Gastrocnemius medialis (tissue), 4 donors: ENCODE measurements at places on chromosomes 4 and X. TPM values are rescaled to one million over a fixed set of nuclear protein-coding genes. Genes with fewer than 3 reads are reported as not detected.

The EPGN gene
- total RNA-seq = not detected

The ARHGAP36 gene
- total RNA-seq = 0.95 TPM

The TCEAL6 gene
- total RNA-seq = not detected

The GLRB gene
- 2.1 TPM for total RNA-seq

The TMEM192 gene
- total RNA-seq = 16.7 TPM

The TSPAN6 gene
- 2.6 TPM for total RNA-seq

The AMTN gene
- total RNA-seq = not detected

DNA sequence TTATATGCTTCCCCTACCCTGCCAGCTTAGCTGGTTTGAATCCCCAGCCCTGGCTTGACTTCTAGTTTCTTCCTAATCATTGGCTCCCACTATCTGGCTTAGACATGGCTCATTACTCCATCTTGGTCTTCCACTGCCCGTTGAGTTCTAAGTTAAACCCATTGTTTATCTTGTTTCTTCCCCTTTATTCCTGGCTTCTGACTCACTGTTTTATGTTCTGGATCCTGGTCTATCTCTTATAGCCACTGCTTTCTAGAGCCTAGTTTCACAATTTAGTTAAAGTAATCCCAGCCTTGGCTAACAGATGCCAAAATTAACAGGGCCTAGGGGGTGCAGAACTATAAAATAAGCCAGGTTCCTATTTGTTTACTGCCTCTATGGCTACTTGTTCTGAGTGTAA is 120.9 kb downstream of the ARHGEF9 start:
- no peaks in the 10 kb centered on the region for H3K36me3 ChIP-seq
- no peak overlapping the region for H3K4me3 ChIP-seq
- no peaks in the 10 kb centered on the region for H3K4me1 ChIP-seq
- no peak overlapping the region for H3K27ac ChIP-seq

- peak; percentile 16 for DNase-seq
- H3K4me3 ChIP-seq = peak overlapping the region; percentile 98
- H3K36me3 ChIP-seq = no peaks in the 10 kb centered on the region
- peak overlapping the region; percentile 92 for H3K27ac ChIP-seq
- peaks cover 36% of the 10 kb centered on the region for H3K4me1 ChIP-seq
These were observed 723 bp downstream of the DHX15 start for GRCh38 chr4:24583451-24584210.

- peaks cover 20% of the 10 kb centered on the region for H3K4me1 ChIP-seq
- no peaks in the 10 kb centered on the region for H3K36me3 ChIP-seq
- H3K4me3 ChIP-seq = peak overlapping the region; percentile 76
- peak overlapping the region; percentile 87 for H3K27ac ChIP-seq
- H3K27me3 ChIP-seq = no peaks in the 10 kb centered on the region
These were observed 1.3 kb upstream of the TET2 start for GRCh38 chr4:105145156-105145902.

- H3K4me1 ChIP-seq = no peaks in the 10 kb centered on the region
- H3K4me3 ChIP-seq = no peak overlapping the region
- no peaks in the 10 kb centered on the region for H3K27me3 ChIP-seq
- no peak for DNase-seq
These were observed 234.2 kb upstream of the RPS6KA3 start for GRCh38 chrX:20500949-20501348.

DNA sequence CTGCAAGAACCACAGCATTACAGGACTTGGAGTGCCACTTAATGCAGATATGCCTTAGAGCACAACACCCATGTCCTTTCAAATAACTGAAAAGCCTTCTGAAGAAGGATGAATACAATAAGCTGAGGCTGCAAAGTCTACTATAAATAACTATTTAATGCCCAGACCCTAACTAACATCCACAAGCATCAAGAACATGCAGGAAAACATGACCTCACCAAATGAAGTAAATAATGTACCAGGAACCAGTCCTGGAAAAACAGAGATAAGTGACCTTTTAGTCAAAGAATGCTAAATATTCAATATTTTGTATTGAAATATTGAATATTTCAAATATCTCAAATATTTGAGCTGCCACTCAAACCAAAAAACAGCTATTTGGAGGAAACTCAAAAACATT is 16.9 kb downstream of the ACTRT1 start:
- H3K27ac ChIP-seq = no peak overlapping the region
- no peaks in the 10 kb centered on the region for H3K27me3 ChIP-seq
- no peaks in the 10 kb centered on the region for H3K36me3 ChIP-seq
- no peaks in the 10 kb centered on the region for H3K4me1 ChIP-seq
- no peak overlapping the region for H3K4me3 ChIP-seq
- no peak for DNase-seq

DNA sequence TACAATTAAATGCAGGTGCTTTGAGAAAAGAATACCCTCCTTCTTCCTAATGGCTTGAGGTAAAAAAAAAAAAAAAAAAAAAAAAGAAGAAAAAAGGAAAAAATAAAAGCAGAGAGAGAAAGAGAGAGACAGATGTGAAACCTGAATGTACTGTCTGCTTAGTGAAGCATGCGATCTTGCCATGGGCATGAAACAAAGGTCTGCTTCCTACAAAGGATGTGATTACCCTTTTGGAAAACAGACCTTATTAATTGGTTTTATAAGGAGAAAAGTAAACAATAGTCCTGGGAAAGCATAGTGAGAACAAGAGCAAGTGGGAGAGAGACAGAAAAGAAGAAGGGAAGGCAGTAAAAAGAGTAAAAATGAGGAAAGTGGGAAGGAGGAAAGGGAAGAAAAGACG is 526.1 kb upstream of the PABPC4L start:
- no peaks in the 10 kb centered on the region for H3K4me1 ChIP-seq
- no peak overlapping the region for H3K4me3 ChIP-seq
- no peak for DNase-seq
- H3K27me3 ChIP-seq = no peaks in the 10 kb centered on the region
- no peak overlapping the region for H3K27ac ChIP-seq

DNA sequence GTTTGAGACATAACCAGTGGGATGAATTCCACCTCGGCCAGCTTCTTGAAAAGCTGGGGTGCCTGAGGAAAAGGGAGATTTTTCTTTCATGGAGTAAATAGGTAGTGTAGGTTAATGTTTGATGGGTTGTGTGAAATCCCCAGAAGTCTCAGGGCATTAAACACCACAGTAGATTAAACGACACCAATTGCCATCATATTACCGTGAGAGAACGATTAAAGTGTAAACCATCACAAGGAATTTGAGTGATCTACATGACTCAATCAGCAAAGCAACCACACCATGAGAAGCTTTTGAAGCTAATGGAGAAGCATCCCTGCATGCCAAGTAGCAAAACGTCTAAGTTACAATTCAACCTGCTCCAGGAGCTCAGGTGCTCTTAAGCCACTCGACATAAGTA is 322.5 kb upstream of the GATB start:
- H3K27ac ChIP-seq = no peak overlapping the region
- H3K36me3 ChIP-seq = no peaks in the 10 kb centered on the region
- DNase-seq = no peak
- H3K4me1 ChIP-seq = no peaks in the 10 kb centered on the region

DNA sequence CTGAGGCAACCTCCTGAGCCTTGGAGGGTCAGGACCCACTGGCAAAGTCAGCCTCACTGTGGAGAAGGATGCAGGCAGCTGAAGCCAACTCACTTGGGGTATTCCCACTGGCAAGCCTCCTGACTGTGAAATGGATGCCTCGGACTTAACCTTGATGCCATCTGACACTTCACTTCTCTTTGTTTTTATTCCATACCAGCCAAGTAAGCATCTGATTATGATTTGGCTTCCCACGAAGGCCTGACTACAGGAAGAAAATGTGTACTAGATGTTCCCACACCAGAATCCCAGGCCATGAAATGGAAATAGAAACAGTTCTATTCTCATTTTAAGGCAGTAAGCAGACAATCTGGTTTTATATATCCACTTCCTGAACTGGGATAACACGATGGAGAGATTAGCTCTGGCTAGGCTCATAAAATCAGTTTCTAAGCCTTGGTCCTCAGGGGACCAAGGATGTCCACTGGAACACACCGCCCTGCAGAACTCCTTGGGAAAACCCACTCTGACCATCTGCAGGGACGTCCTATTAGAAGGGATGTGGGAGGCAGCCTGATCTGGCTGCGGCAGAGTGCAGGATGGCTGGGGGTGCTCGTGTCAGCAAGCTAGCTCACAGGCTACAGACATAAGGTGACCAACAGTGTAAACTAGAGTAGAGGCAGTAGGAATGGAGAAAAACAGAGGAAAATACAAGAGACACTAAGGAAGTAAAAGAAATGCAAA is 89.3 kb downstream of the TSPAN5 start:
- H3K27me3 ChIP-seq = no peaks in the 10 kb centered on the region
- no peaks in the 10 kb centered on the region for H3K36me3 ChIP-seq
- no peak overlapping the region for H3K27ac ChIP-seq
- H3K4me3 ChIP-seq = no peak overlapping the region

- H3K4me1 ChIP-seq = no peaks in the 10 kb centered on the region
- H3K27ac ChIP-seq = no peak overlapping the region
- H3K27me3 ChIP-seq = peaks cover 9% of the 10 kb centered on the region
- DNase-seq = no peak
These were observed 10.5 kb upstream of the CHRDL1 start for GRCh38 chrX:110806145-110806544.

- H3K36me3 ChIP-seq = no peaks in the 10 kb centered on the region
- H3K27me3 ChIP-seq = no peaks in the 10 kb centered on the region
- H3K27ac ChIP-seq = no peak overlapping the region
- no peaks in the 10 kb centered on the region for H3K4me1 ChIP-seq
These were observed 144.7 kb upstream of the HHIP start for GRCh38 chr4:144501231-144501780.

DNA sequence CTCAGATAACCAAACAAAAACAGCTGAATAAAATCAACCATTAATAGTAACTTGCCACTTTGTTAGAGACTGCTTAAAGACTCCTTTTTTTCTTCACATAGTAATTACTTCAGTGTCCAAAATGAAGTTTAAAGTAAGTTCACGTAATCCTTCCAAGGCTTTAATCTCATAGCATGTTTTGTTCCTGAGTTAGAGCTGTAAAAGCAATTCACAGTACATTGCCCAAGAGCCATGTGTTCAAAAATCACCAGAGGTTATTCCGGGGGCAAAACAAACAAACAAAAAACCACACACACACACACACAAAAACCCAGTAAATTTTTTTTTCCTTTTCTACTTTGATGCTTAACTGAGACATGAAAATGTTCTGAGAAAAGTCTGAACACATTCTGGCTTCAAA is 6.1 kb downstream of the GPR82 start:
- H3K4me3 ChIP-seq = no peak overlapping the region
- H3K27me3 ChIP-seq = no peaks in the 10 kb centered on the region
- H3K4me1 ChIP-seq = no peaks in the 10 kb centered on the region
- no peak for DNase-seq

DNA sequence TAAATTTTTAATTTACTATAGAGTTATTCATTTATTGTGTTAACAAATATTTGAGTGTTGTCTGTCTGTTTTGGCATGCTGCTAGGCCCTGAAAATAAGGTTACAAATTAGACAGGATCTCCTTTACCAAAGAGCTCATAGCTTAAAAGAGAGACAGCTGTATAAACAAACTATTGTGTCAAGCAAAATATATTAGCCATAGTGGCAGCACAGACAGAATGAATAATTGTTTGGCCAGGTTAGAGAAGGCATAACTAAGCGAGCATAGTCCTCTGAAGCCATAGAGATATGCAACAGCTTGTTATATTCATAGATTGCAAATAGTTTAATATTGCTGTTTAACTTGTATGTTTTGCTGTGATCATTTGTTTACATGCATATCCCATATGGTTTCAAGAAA is 66.7 kb upstream of the NDUFC1 start:
- H3K27ac ChIP-seq = no peak overlapping the region
- no peak for DNase-seq
- H3K36me3 ChIP-seq = no peaks in the 10 kb centered on the region
- H3K4me3 ChIP-seq = no peak overlapping the region
- H3K4me1 ChIP-seq = no peaks in the 10 kb centered on the region
- H3K27me3 ChIP-seq = no peaks in the 10 kb centered on the region

DNA sequence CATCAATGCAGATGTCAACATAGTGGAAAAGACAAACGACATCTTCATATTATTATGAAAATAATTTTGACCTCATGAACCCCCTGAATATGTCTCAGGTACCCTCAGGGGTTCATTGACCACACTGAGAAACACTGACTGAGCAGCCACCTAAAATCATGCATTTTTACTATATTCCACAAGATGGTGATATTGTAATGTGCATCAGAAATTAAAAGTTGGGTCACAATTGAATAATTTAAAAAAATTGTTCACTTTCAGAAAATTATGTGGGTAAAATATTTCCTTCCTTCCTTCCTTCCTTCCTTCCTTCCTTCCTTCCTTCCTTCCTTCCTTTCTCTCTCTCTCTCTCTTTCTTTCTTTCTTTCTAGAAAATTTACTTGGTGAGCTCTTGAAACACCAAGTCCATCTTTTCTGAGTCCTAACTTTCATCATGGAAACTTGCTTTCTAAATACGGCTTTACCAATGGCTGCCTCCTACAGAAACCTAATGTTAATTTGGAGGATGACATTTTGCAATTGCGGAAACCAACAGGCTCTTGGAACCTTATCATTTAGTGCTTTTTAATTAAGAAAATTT is 103.6 kb downstream of the RTL3 start:
- no peaks in the 10 kb centered on the region for H3K4me1 ChIP-seq
- H3K4me3 ChIP-seq = no peak overlapping the region
- H3K36me3 ChIP-seq = no peaks in the 10 kb centered on the region
- no peak overlapping the region for H3K27ac ChIP-seq
- H3K27me3 ChIP-seq = no peaks in the 10 kb centered on the region

- no peaks in the 10 kb centered on the region for H3K4me1 ChIP-seq
- no peaks in the 10 kb centered on the region for H3K27me3 ChIP-seq
- no peak for DNase-seq
- H3K27ac ChIP-seq = no peak overlapping the region
- H3K36me3 ChIP-seq = no peaks in the 10 kb centered on the region
These were observed 17.8 kb upstream of the CPEB2 start for GRCh38 chr4:14984448-14984847.

GRCh38 chr4:168853770-168854169 is 156.3 kb downstream of the CBR4 start:
- peaks cover 64% of the 10 kb centered on the region for H3K4me1 ChIP-seq
- no peak overlapping the region for H3K4me3 ChIP-seq
- no peaks in the 10 kb centered on the region for H3K27me3 ChIP-seq

DNA sequence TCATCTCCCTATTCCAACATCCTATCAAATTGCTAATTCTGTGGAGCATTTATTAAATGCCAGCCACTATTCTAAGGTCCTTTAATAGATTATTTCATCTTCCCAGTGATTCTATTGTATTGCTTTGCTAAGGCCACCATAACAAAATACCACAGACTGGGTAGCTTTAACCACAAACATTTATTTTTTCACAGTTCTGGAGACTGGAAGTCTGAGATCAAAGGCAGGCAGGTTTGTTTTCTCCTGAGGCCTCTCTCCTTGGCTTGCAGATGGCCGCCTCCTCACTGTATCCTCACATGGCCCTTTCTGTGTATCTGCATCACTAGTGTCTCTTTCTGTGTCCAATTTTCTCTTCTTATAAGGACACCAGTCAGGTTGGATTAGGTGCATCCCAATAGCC is 64.5 kb downstream of the CPE start:
- H3K4me1 ChIP-seq = no peaks in the 10 kb centered on the region
- H3K27me3 ChIP-seq = no peaks in the 10 kb centered on the region
- no peak overlapping the region for H3K27ac ChIP-seq
